SK-N-DZ (cell line): ENCODE measurements at places on chromosomes 6 and 20.

DNA sequence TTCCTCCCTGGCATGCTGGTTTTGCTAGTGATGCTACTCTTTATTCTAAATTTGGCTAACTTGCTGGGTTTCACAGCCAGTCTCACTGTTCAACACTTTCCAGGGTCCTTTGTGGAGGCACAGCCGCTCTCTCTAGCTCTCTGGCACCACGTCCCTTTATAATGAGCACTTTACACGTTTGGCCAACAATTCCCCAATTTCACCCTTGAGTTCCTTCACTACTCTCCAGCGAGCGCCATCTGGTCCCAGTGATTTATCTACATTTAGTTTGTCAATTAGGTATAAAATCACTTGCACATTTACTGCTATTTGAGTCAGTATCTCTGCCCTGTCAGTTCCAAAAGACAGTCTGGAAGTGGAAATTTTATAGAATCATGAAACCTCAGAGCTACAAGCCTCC is 241.9 kb upstream of the MOCS1 start:
- DNase-seq: no peak

DNA sequence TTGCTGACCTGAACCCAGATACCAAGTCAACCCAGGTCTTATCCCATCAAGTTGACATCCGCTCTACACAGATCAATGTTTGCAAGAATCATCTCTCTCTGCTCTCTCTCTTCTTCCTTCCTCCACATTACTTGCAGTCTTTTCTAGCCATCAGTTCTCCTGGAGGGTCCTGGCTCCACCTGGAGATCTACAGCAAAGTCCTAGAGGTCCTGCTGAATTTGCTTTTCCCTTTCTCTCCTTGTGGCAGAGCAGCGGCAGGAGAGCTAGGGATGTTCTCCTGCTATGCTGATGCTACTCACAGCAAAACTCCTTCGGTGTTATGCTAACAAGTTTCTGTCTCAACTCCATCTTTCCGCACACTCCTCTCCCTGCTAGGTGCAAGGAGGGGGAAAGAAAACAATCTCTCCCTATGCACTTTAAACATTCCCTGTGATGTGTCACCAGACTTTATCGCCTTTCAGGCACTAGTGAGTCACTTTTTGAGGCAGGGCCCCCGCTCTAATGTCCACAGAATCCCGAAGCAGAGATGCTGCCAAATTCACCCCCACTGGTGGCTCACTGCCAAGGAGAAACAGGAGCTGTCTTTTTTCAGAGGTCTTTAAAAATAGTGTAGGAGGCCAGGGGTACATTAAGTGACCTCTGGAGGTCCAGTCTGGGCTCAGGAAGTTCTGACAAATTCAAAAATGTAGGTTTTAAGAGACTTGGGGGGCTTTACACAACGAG is 62.6 kb downstream of the FAM50B start:
- DNase-seq: no peak

- DNase-seq: no peak
Measured at GRCh38 chr20:51023617-51024155, 779 bp upstream of the KCNG1 start.

DNA sequence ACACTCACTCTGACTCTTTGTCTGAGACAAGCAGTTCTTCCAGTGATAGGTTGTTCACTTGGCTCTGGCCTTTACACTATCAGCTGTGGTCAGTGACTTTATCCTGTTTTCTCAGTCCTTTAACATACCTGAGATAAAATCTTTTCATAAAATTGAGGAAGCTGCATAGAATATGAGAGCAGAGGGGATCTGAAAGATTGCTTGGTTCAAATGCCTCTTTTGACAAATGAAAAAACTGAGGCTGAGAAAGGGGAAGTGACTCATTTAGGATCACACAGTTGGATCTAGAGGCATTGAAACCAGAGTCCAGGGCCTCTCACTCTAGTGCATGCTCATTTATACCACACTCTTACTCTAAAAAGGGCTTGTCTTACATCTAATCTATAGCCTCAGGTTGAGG is 277.0 kb upstream of the TBX18 start:
- DNase-seq: no peak

DNA sequence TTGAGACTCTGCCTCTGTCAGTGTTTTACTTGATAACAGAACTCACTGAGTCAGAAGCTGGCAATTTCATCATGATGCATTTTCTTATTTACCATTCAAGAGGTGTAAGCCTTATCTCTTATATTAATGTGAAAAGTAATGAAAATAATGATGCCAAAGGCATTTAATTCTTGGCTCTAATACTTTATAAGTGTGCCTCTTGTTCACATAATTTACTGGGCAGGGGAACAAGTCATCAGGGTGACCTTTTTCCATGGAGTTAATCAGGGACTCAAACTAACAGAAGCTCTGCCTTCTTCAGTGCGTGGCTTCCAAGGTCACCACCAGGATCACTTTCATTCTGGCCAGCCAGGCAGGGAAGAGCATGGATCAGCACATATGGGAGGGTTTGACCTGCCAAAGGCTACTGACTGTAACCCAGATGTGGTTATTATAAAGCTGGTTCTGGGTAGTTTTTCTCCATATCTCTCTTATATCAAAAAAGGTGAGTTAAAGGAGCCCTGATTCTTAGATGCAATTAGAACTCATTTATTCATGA is 5.2 kb upstream of the PLCB1 start:
- no peak for DNase-seq

GRCh38 chr6:75135450-75135849 is 70.4 kb downstream of the COL12A1 start:
- DNase-seq: no peak

- no peak for DNase-seq
Measured at GRCh38 chr20:18428490-18429173, 38.2 kb downstream of the DZANK1 start.

DNA sequence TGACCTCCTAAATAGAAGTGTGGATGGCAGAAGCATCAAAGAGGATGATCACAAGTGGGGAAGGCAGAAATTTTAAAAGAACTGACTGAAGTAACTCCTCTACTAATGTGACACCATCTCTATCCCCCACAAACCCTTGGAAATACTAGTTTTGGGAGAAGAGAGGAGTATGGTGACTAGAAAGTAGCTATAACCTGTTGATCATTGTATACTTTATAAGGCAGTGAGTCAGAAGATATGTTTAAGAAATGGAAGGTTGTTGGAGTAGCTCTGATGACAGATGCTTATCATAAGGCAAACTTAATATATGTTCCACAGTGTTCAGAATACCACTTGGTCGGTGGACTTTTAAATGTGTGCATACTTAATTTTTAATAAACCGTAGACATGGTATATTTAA is 116.6 kb downstream of the ZFAND3 start:
- no peak for DNase-seq

DNA sequence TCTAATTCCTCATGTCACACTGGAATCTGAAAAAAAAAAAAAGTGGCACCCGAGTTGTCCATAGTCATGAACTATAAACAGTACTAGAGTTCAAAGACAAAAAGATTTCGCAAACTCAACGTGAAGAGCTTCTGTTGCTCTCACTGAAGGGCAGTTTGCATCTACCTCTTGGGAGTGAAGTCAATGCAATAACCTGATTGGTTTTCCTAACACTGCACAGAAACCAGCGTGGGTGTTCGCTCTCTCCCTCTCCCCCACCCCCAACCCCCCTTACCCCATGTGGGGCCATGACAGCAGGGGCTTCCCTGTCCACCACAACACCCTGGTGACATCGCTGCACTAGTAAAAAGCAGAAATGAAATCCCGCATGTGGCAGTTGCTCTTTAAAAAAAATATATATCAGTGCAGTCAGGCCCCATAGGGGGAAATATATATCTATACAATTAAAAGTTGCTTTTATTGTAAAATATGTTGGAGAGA is 66.9 kb downstream of the GMPR start:
- DNase-seq: no peak

GRCh38 chr20:35181731-35182130 is 9.9 kb downstream of the PROCR start:
- DNase-seq: no peak

DNA sequence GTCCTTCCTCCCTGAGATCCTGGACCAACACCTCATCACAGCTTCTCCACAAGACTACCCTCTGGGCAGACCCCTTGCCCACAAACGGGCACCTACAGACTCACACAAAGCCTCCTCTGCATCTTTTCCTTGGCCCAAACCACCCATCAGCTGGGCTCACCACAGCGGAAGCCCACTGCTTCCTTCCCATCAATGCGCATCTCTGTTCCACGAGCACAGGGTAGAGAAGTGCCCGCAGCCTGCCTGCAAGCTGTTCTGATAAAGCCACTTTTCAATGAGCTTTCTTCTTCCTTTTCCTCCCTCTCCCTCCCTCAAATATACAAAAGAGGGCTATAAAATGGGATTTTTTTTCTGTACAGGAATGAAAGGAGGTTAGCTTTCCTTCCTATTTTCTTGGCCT is 111.2 kb downstream of the NFATC2 start:
- no peak for DNase-seq

GRCh38 chr20:22826306-22827230 is 208.5 kb upstream of the SSTR4 start:
- DNase-seq: no peak

- DNase-seq: no peak
Measured at GRCh38 chr6:109660526-109661320, 30.3 kb downstream of the AK9 start.

- peak; percentile 57 for DNase-seq
Measured at GRCh38 chr6:70310063-70310694, 7.3 kb upstream of the COL9A1 start.

- DNase-seq: no peak
Measured at GRCh38 chr20:40963505-40963845, 65.1 kb upstream of the TOP1 start.

DNA sequence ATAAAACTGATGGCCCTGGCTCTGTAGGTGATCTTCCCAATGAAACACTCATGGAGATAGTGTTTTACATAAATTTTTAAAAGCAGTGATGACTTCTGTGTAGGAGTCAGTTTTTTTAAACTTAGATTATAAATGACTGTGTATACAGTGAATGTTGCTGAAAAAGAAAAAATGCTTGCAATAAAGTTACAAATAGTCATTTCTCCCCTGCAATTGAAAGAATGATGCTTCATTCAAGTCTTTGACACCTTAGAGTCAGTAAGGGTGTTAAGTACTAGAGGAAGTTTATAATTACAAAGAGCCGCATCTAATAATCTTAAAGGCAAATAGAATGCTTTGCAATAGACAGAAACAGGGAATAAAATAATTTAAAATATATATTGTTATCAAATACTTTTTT is 27.6 kb downstream of the ZNF292 start:
- no peak for DNase-seq

DNA sequence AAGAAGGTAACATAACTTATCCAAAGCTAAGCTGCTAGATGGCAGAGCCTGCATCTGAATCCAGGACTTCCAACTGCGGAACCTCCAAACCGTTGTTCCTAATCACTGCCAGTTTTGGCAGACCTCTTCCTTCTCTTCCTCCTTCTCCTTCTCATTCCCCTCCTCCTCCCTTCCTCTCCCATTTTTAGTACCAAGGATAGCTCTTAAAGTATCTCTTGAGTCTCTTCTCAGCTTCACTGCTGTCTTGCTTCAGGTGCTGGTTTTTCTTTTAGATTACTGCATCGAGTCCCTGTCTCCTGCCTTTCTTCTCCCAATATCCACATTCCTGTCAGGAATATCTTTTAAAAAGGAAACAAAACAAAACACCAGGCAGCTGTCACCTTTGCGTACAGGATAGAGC is 77.1 kb downstream of the CDYL start:
- no peak for DNase-seq

DNA sequence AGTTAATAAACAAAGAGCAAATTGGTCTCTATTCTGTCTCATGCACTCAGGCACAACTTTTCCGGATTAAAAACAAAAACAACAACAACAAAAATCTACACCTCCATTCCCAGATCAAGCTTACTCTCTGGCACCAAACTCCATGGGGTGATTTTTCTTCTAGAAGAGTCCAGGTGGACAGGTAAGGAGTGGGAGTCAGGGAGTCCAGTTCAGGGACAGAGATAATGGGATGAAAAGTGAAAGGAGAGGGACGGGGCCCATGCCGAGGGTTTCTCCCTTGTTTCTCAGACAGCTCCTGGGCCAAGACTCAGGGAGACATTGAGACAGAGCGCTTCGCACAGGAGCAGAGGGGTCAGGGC is 437 bp upstream of the HLA-A start:
- no peak for DNase-seq

GRCh38 chr6:158402184-158402583 is 89.9 kb downstream of the TULP4 start:
- no peak for DNase-seq

- DNase-seq: no peak
Measured at GRCh38 chr6:1255636-1256365, 56.1 kb upstream of the FOXQ1 start.

- no peak for DNase-seq
Measured at GRCh38 chr6:7242835-7243178, 70.2 kb downstream of the SSR1 start.

DNA sequence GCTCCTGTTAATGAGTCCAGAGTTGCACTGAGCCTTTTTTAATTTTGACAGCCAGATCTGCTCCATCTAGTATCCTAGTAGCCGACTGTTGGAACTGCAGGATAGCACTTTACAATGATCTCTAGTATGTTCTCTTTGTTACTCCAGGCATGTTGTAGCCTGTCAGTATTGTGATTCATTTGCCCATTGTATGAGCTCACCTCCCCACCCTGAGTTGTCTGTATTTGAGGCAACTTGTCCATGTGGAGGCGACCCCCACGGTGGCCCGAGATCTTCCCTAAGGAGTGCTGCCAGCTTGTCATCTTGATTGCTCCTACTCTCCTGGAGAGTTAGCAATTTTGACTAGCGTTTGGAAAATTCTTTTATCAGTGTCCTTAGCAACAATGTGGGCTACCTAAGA is 67.2 kb downstream of the DHX35 start:
- DNase-seq: no peak

GRCh38 chr6:135506270-135506997 is 8.9 kb upstream of the AHI1 start:
- DNase-seq: peak; percentile 30

GRCh38 chr6:39446909-39447308 is 124.4 kb upstream of the KCNK16 start:
- no peak for DNase-seq

- no peak for DNase-seq
Measured at GRCh38 chr6:44650947-44651346, 263.4 kb downstream of the CDC5L start.

- no peak for DNase-seq
Measured at GRCh38 chr20:23625236-23625964, 12.4 kb downstream of the CST3 start.

DNA sequence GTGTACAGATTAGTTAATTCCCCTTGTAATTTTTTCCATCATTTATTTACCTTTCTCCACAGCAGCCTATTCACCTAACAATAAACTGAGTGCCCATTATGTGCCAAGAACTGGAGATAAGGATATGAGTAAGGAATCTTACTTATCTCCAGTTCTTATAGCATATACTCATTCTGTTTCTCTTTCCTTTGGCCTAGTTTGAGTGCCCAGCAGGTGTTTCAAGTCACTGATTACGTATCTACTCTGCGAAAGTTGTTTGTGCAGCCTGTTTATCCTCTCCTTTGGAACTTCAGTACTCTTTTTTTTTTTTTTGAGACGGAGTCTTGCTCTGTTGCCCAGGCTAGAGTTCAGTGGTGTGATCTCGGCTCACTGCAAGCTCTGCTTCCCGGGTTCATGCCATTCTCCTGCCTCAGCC is 17.3 kb upstream of the POU5F1 start:
- DNase-seq: no peak
